ENCODE measurements at places on chromosomes 16 and 17. TPM values are rescaled to one million over a fixed set of nuclear protein-coding genes. Genes with fewer than 3 reads are reported as not detected.

Gene FOXF1
- 31.5 TPM for total RNA-seq

DNA sequence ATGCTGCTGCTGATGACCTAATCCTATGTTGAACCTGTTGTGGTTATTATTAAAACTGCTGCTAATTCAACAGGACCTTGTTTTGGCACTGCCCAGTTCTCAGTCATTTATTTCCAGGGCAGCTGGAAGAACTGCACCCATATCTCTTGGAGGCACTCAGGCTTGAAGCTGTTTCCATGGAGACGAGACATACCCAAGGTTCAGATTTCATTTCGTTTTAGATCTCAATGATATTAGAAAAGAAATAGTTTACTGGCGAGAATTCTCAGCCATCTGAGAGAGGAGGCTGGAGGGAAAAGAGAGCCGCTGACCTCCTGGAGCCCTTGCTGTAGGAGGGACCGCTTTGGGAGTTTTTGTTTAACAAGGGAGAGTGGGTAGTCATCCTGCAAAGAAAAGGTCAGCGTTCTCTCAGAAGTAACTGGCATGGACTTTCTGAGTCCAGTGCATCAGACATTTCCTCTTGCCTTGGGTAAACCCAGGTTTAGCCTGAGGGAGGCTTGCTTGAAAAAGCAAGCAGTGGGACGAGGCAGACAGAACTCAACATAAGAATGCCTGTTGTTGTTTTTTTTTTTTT, 75.4 kb downstream of the YPEL2 start:
- peak; percentile 76 for DNase-seq

DNA sequence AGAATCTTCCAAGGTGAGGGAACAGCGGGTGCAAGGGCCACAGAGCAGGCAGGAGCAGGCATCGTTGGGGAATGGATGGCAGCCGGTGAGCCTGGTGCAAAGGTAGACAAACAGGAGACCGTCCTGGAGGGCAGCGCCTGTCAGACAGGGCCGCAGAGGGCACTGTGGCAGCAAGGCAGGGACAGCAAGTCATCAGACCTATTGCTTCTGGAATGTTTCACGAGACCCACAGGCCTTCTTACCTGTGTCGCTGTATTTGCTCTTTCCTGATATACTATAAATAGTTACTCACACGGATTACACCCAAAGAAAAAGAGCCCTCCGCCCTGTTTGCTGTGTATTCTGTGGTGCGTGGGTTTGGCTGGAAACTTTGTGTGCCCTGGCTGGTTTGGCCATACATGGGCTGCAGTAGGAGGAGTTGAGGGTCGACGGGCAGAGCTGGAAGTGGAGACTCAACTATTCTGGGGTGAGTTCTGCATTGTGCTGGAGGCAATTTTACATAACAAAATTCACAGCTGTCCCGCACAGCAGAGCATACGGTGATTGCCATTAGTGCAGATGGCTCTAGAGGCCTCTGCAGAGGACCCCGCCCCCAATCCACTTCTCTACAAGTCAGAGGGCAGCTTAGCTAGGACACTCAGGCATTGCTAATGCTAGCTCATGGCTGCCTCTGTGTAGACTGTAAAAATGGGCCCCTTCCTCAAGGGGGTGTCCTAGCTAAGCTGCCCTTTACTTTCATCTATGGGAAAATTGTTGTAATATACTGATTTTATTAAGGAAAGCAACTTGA, 18.6 kb upstream of the POLR3E start:
- no peak for DNase-seq

DNA sequence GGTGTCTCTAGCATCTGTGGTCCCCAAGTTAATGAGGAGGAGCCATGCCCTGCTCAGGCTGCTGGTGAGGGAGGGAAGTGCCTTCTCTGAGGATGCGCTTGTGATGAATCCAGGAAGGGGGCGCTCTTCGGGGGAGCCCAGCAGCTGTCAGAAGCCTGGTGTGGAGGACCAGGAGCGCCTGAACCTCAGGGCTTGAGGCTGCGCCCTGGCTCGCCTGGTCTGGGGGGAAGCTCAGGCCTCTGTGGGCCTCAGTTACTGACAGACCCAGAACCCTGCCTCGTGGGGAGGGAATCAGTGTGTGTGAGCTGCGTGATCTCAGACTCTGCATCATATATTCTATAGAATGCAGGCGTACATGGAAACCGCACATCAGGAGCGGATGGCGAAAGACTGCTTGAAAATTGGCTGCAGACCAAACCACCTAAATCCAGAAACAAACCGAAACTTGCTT, 126.1 kb downstream of the SEC14L1 start:
- peak; percentile 48 for DNase-seq

Gene SLC5A11
- total RNA-seq = under 0.01 TPM

DNA sequence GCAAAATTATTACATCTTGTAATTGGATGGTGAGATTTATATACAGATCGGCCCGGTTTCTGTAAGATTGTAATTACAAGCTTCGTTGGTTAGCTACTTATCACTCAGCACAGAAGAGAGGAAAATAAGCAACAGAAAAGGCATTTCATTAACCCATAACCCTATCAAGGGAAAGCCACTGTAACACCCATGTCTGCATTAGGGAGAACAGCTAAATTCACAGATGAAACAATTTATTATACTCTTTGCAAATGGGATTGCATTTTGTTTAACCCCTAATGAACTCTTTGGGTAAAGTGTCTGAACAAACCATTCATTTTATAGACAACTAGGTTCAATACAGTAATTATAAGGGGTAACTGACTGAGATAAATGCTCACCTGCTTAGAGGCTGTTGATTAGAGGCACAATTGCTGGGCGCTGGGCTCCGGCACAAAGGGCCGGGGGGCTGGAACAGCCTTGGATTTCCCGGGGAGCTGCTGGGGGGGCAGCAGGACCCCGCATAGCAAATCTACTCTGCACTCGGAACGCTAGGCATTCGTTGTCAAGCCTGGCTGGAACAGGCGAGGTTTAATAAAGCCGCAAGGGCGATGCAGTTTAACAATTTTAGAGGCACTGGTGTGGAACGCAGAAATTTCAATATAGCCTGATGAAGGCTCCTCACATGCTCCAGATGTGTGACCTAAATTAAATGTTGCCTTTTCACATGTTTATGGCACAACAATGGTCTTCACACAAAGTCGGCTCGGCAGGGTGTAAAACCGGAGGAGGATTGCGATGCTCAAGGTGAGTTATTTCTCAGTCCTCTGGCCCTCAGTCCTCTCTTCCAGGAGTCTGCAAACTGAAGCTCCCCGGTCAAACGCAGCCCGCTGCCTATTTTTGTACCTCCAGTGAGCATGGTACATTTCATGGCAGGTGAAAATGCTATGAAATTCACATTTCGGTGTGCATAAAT, 134.0 kb upstream of the IRX6 start:
- no peak for DNase-seq

Gene ACSM5
- total RNA-seq = not detected

DNA sequence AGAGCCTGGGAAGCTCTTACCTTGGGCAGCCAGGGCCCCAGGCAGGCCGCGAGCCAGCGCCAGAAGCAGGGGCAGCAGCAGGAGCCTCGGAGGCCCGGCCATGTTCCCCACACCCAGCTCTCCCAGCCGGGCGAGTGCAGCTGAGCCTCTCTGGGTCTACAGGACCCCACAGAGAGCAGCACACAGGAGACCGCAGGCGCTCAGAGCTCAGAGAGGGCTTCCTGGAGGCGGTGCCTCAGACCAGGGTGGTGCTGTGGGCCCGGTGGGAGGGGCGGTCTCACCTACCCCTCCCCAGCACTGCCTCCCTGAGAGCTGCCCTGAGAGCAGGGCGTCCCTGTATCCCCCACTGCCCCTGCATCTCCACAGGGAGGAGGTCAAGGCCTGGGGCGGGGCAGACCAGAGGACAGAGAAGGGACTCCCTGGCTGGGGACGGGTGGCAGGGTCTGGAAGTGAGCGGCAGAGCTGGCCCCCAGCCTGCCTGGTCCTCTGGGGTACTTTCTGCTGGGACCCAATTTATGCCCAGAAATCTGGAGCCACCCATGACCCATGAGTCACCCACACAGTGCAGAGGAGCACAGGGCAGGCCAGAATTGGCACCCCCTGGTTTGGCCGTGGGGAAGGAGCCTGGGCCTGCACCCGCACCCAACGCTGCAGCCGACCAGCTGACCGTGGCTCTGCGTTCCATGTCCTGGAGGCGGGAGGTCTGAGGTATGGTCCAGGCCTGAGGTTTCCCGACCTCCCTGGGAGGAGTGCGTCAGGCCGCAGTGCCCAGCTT, at the start of gene CD7:
TSS of gene CD7 (minus strand) at position 215 of the 775 bp plus-strand sequence. CDS start at position 102, 113 bp downstream.
- DNase-seq = no peak

Gene MEFV
- under 0.01 TPM for total RNA-seq

DNA sequence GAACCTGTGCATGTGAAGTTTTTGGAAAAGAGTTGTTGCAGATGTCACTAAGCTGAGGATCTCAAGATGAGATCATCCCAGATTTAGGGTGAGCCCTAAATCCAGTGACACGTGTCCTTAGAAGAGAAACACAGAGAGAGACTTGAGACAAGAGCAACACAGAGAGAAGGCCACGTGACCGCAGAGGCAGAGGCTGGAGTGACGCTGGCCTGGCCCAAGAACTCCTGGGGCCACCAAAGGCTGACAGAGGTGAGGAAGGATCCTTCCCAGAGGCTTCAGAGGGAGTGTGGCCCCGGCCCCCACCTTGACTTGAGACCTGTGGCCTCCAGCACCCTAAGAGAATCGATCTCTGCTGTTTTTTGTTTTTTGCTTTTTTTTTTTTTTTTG, 12.1 kb upstream of the RHBDF2 start:
- no peak for DNase-seq

Gene AXIN2
- 1.8 TPM for total RNA-seq

Gene ITGAX
- under 0.01 TPM for total RNA-seq

Gene ABCC11
- 0.17 TPM for total RNA-seq

Gene ASPHD1
- total RNA-seq = 5.9 TPM

GRCh38 chr17:4515501-4515900, 16.8 kb downstream of the SPNS2 start:
- no peak for DNase-seq

GRCh38 chr16:85253084-85253941, 141.0 kb upstream of the CIBAR2 start:
- DNase-seq = peak; percentile 23

DNA sequence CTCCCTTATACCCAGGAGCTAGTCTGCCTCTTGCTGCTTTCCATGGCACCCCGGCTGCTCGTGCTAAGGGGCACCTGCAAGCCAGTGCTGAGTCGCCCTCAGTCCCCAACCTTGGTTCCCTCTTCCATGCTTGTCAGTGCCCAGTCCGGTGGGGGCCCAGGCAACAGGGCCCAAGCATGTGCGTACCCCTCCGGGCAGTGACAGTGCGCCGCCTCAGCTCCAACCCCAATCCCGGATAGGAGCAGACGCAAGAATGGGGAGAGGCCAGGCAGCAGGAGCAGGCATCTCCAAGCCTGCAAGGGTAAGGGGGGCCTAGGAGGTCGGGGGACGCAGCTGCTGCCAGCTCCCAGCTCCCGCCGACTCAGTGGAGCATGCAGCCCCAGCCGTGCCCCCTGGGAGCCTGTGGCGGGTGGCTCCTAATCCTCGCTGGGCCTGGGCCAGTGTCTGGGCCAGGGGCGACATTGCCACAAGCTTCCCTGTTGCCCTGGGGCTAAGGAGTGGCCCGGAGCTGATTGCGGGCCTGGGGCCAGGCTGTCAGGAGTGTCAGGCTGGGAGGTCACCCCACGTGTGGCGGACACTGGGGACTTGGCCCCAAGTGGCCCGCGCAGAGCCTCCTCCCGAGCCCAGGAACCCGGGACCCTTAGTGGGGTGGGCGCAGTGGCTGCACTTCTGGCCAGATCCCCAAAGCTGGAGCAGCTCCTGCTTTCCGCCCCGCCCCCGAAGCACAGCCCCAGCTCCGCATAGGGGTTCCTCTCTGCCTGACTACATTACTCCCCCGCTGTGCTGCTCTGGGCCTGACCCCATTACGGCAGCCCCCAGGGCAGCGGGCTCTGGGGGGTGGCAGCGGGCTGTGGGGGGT, 9.8 kb downstream of the CPD start:
- DNase-seq = no peak

DNA sequence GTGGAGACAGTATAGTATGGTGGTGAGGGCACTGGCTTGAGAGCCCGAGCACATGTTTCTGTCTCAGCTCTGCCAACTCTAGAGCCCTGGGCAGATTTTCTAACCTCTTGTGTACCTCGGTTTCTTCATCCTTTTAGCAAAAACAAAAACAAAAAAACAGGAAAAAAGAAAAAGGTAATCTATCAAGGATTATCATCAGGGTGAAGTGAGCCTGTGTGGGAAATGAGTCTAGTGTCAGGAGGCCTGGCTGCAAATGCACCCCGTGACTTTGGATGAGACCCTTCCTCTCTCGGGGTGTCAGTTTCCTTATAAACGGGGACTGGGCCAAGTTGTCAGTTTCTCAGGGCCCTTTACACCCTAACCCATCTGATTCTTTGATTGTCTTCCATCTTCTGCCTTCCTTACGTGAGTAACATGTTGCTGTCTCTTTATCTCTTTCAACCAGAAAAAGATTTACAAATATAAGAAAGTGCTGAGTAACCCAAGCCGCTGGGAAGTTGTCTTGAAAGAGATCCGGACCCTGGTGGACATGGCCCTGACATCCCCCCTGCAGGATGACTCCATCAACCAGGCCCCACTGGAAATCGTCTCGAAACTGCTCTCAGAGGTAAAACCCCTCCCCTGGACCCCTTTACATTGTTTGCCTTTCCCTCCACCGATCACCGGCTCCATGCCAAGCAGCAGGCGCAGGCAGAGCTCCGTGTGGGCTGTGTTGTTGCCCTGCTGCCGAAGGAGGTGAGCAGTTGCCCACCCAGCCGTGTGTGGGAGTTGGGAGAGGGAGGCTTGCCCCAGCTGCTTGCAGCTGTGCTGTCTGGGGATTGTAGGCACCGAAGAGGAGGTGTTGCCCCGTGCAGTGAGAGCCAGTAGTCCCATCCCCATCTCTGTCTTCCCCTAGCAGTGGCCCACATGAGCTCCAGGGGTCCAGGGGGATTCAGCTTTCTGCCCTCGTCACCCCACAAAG, 127.1 kb upstream of the PLCG2 start:
- peak; percentile 27 for DNase-seq

GRCh38 chr17:5055543-5055942, 20.3 kb upstream of the SLC52A1 start:
- DNase-seq = no peak

Gene DOC2B
- total RNA-seq = not detected

Gene PRSS22
- not detected for total RNA-seq

DNA sequence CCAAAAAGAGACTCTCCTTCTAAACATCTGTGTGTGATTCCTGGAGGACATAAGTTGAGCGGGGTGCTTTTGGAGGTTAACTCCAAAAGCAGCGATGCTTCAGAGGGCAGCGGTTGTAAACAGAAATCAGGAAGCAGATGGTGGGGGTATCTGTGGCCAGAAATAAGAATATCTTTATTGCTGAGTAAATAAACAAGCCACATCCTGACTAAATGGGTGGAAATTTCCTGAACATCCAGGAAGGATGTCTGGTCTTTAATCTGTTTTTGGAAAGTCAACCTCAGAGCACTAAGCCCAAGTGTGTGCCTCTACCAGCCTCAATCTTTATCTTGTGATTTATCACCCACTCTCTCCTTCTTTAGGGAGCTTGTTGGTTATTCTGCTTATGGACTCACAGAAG, 123.3 kb downstream of the CDH13 start:
- no peak for DNase-seq

Gene MILR1
- 4.4 TPM for total RNA-seq
